ENCODE measurements at places on chromosomes 5 and 9. TPM values are rescaled to one million over a fixed set of nuclear protein-coding genes. Genes with fewer than 3 reads are reported as not detected.

PRR16 gene
- 5.1 TPM for total RNA-seq

PCDHGB2 gene
- total RNA-seq, result 9.4 TPM

ARL14EPL gene
- not detected for total RNA-seq

DNA sequence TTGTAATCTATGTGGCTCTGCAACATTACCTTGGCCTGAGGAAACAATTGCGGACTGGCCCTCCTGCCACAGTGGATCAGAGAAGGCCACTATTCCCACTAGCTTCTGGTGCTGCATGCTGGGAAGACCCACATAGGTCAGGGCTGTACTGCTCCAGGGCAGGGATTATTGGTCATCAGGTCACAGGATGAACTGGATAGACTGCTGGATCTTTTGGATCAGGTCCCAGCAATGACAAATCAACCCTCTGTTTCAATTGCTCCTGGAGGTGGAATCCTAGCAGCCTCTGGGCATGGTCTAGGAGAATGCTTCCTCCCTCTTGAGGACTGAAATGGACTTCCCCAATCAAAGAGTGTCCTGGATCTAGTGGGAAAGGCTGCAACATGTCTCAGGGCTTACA lies 66.7 kb upstream of the PHF24 start:
- H3K27ac ChIP-seq, result no peak overlapping the region
- H3K4me3 ChIP-seq, result no peak overlapping the region
- no peaks in the 10 kb centered on the region for H3K4me1 ChIP-seq
- no peaks in the 10 kb centered on the region for H3K36me3 ChIP-seq

AFAP1L1 gene
- 93.5 TPM for total RNA-seq

DNA sequence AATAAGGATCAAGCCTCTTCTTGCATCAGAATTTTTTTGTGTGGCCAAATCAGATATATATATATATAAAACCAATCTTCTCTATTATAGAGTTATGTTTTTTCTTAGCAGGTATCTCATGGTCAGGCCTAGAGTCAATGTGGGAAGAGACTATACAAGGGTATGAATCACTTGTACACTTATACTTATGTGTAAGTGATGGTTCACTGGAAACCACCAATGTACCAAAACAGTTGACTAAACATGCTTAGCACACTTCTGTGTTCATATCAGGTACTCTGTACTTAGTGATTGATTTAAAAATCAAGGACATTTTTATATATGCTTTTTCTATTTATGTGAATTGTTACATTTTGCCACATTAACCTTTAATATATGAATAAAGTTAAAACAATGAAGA lies 92.6 kb downstream of the CWC27 start:
- no peak overlapping the region for H3K4me3 ChIP-seq
- no peaks in the 10 kb centered on the region for H3K27me3 ChIP-seq
- no peak for DNase-seq
- H3K36me3 ChIP-seq, result peaks cover 13% of the 10 kb centered on the region
- no peak overlapping the region for H3K27ac ChIP-seq
- no peaks in the 10 kb centered on the region for H3K4me1 ChIP-seq

WDR55 gene
- total RNA-seq, result 33.0 TPM

DNA sequence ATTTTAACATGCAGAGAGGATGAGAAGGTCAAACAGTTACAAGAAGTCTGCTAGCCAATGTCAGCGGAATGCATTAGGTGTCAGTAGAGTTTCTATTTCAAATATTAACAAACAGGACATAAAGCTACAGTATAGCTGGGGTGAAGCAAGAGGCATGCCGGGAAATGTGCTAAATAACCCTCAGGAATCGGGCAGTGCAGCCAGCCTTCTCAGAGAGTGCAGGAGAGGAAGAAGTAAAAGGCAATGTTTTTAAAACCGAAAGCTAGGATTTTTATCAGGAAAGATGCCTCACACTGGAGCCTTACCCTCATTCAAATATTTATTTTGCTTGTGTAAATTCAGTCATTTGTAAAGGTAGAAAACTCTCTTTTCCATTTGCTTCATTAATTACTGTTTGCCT lies 59.1 kb upstream of the SH3GL2 start:
- no peak overlapping the region for H3K27ac ChIP-seq
- no peak for DNase-seq
- H3K36me3 ChIP-seq, result no peaks in the 10 kb centered on the region
- no peaks in the 10 kb centered on the region for H3K27me3 ChIP-seq

FAM200C gene
- total RNA-seq, result 8.0 TPM

DNA sequence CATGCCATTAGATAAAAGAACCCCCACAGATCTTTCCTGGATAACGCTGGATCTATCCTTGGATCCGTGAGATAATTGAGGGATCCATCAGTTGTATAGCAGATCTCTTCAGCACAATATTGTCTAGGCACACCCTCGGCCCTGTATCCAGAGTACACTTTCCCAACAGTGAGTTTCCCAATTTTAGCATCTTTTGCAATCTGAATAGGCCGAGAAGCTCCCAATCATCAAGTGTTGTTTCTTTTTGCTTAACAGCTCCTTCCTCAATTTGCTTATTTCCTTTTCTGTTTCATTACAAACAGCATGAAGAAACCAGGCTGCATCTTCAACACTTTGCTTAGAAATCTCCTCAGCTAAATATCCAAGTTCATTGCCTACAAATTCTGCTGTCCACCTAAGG lies 4.4 kb upstream of the SPTLC1 start:
- DNase-seq, result no peak
- no peaks in the 10 kb centered on the region for H3K36me3 ChIP-seq
- H3K4me3 ChIP-seq, result no peak overlapping the region
- no peaks in the 10 kb centered on the region for H3K27me3 ChIP-seq
- no peak overlapping the region for H3K27ac ChIP-seq
- H3K4me1 ChIP-seq, result peaks cover 6% of the 10 kb centered on the region

SH3GL2 gene
- total RNA-seq, result not detected

- H3K4me3 ChIP-seq, result no peak overlapping the region
- no peak for DNase-seq
- no peaks in the 10 kb centered on the region for H3K36me3 ChIP-seq
- no peaks in the 10 kb centered on the region for H3K27me3 ChIP-seq
- H3K4me1 ChIP-seq, result no peaks in the 10 kb centered on the region
These were observed 284.0 kb downstream of the DRD1 start for GRCh38 chr5:175159956-175160355.

DNA sequence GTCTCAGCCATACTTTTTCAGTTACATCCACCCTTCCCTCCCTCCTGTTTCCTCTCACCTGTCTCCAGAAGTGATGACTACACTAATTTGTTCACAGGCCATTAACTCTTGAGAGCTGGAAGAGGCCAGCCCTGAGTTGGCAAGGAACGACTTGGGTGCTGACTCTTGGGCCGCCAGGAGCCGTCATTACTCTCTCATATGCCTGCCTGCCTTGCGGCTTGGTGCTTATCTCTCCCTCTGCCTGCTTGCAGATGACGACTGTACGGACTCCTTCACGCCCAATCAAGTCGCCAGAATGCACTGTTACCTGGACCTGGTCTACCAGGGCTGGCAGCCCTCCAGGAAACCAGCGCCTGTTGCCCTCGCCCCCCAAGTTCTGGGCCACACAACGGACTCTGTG lies 66.1 kb downstream of the PAPPA start:
- no peak overlapping the region for H3K27ac ChIP-seq

HEMGN gene
- not detected for total RNA-seq

LIX1 gene
- not detected for total RNA-seq

DNA sequence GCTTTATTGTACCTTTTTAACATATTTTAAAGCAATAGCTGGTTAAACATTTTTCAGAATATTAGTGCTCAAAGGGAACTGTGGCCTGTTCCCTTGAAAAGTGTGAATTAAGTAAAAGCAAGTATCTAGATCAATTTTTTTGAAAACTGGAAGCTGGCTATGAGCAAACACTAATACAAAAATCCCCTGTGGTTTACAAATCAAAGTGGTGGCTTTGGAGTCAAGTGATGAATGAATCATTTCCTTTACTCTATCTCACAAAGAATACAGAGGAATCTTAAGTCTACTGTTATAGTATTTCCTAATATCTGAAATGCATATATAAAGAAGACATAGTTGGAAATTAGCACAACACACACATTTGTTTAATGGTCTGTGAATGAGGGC lies 212.4 kb upstream of the C9orf72 start:
- H3K4me3 ChIP-seq, result no peak overlapping the region
- H3K4me1 ChIP-seq, result no peaks in the 10 kb centered on the region

DNA sequence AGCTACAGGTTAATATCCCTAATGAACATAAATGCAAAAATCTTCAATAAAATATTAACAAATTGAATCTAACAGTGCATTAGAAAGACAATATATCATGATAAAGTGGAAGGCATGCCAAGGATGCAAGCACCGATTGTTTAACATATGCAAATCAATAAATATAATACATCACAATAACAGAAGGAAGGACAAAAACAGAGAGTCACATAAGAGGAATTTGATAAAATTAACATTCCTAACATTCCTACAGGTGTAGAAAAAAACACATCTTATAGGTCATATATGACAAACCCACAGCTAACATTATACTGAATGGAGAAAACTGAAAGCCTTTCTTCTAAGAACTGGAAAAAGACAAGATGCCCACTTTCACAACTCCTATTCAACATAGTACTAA lies 297.0 kb downstream of the CDH18 start:
- H3K27ac ChIP-seq, result no peak overlapping the region
- no peak for DNase-seq
- no peaks in the 10 kb centered on the region for H3K4me1 ChIP-seq
- no peak overlapping the region for H3K4me3 ChIP-seq
- H3K27me3 ChIP-seq, result no peaks in the 10 kb centered on the region

DNA sequence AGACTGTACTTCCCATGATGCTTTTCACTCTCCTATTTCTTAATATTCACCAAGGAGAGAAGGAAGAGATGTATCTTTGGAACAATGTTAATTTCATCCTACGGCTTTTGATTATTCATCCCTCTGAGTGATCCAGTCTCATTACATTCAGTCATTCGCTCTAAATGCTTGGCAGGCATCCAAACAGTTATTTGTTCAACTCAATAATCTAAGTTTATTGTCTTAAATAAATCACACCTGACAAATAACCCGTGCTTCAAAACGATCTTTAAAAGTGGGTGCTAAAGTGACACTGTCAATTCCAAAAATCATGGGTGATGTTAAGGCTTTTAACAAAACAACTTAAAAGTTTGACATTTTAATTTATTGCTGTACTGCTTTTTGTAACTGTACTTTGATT lies 233.1 kb downstream of the RASEF start:
- H3K4me1 ChIP-seq, result no peaks in the 10 kb centered on the region
- no peak for DNase-seq
- H3K27me3 ChIP-seq, result no peaks in the 10 kb centered on the region
- H3K36me3 ChIP-seq, result no peaks in the 10 kb centered on the region
- H3K4me3 ChIP-seq, result no peak overlapping the region

PDE8B gene
- 7.4 TPM for total RNA-seq

CLIC3 gene
- 30.0 TPM for total RNA-seq

GRCh38 chr5:93875693-93876092 lies 134.3 kb upstream of the POU5F2 start:
- no peak overlapping the region for H3K4me3 ChIP-seq
- no peaks in the 10 kb centered on the region for H3K4me1 ChIP-seq
- H3K27ac ChIP-seq, result no peak overlapping the region

MYMK gene
- total RNA-seq, result not detected

- no peaks in the 10 kb centered on the region for H3K4me1 ChIP-seq
- no peaks in the 10 kb centered on the region for H3K27me3 ChIP-seq
- DNase-seq, result no peak
- no peak overlapping the region for H3K4me3 ChIP-seq
These were observed 133.7 kb downstream of the UNC13B start for GRCh38 chr9:35295369-35296036.

GRCh38 chr5:174777111-174777510 lies 52.7 kb downstream of the MSX2 start:
- no peaks in the 10 kb centered on the region for H3K36me3 ChIP-seq
- no peak overlapping the region for H3K4me3 ChIP-seq
- H3K27me3 ChIP-seq, result no peaks in the 10 kb centered on the region
- H3K27ac ChIP-seq, result no peak overlapping the region

ANKRD18A gene
- 1.4 TPM for total RNA-seq

- peak overlapping the region; percentile 25 for H3K27ac ChIP-seq
- no peak for DNase-seq
- no peaks in the 10 kb centered on the region for H3K36me3 ChIP-seq
- no peak overlapping the region for H3K4me3 ChIP-seq
- H3K4me1 ChIP-seq, result peaks cover 6% of the 10 kb centered on the region
- H3K27me3 ChIP-seq, result no peaks in the 10 kb centered on the region
These were observed 158.9 kb downstream of the ADAMTSL1 start for GRCh38 chr9:18632632-18633403.

- no peaks in the 10 kb centered on the region for H3K4me1 ChIP-seq
- no peak overlapping the region for H3K4me3 ChIP-seq
- no peak overlapping the region for H3K27ac ChIP-seq
- no peaks in the 10 kb centered on the region for H3K36me3 ChIP-seq
These were observed 121.1 kb upstream of the TRIM32 start for GRCh38 chr9:116565986-116566385.

UBTD2 gene
- 31.0 TPM for total RNA-seq

GRCh38 chr5:150413176-150413901 lies 629 bp upstream of the CD74 start:
- H3K27me3 ChIP-seq, result no peaks in the 10 kb centered on the region
- no peak for DNase-seq
- H3K4me3 ChIP-seq, result peak overlapping the region; percentile 54
- H3K4me1 ChIP-seq, result no peaks in the 10 kb centered on the region
- H3K36me3 ChIP-seq, result no peaks in the 10 kb centered on the region

DNA sequence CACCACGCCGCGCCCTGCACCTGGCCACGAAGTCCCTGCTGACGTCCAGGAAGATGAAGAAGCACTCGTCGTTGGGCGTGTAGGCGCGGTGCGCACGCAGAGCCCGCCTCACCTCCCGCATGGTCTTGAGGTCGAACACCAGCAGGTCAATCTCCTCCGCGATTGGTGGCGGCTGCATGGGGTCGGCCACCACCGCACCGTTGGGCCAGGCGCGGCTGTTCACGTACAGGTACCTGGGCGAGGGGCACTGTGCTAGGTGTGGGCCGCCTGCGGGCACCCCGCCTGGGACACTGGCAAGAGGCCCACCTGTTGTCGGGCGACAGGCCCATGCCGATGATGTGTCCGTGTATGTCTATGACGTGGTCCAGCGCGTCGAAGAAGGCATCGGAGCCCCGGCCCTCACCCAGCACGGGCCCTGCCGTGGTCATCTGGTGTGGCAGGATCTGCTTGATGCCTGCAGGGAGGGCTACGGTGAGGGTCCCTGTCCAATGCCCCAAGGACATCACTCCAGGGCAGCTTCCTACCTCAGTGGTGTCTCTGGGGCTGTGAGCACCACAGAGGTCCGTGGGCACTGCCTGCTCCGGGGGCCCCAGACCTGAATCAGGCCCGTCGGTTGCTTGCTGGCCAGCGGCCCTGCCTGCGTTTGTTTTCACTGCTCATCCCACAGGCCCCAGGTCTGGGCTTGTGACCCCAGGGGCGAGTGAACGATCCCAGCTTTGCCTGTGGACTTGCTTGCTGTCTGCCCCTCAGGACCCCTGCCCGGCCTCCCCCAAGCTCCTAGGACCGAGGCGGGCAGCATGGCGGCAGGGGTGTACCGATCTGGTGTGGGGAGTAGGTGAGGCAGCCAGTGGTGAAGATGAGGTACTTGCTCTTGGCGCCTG lies 3.1 kb downstream of the FBXW5 start:
- H3K4me1 ChIP-seq, result peaks cover 16% of the 10 kb centered on the region
- peaks cover 29% of the 10 kb centered on the region for H3K36me3 ChIP-seq
- H3K27ac ChIP-seq, result no peak overlapping the region
- DNase-seq, result no peak
- no peaks in the 10 kb centered on the region for H3K27me3 ChIP-seq
- H3K4me3 ChIP-seq, result no peak overlapping the region

CCDC192 gene
- 2.1 TPM for total RNA-seq
